ENCODE measurements at places on chromosomes 7 and 10. TPM values are rescaled to one million over a fixed set of nuclear protein-coding genes. Genes with fewer than 3 reads are reported as not detected.

MYO1G gene
- total RNA-seq, result 0.41 TPM

CPVL gene
- total RNA-seq, result 1.1 TPM

REEP3 gene
- total RNA-seq, result 135 TPM

EPDR1 gene
- total RNA-seq, result 86.6 TPM

OR13A1 gene
- not detected for total RNA-seq

GRCh38 chr10:10294881-10295529 lies 722.7 kb upstream of the CELF2 start:
- DNase-seq, result no peak

GRCh38 chr10:98416606-98417388 lies 1.8 kb upstream of the PYROXD2 start:
- DNase-seq, result no peak

- no peak for DNase-seq
Measured at GRCh38 chr10:121157998-121158397, 306.8 kb downstream of the WDR11 start.

DNA sequence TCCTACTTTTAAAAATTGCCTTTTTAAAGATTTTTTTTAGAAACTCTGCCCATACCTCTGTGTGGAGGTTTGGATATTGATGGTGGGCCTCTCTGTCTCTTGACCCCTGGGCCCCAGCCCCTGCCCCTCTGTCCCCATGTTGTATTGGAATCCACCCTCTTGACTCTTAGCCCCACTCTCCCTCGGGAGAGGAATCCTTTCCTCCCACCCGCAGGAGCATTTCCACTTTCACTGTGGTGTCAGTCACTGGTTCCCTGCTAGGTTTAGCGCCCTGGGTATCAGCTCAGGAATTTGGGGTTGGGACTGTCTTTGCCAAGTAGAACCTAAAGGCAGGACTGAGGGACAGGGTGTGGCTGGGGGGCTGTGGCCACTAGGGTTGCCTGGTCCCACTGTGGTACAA lies 10.1 kb downstream of the PFKFB3 start:
- DNase-seq, result no peak

DNA sequence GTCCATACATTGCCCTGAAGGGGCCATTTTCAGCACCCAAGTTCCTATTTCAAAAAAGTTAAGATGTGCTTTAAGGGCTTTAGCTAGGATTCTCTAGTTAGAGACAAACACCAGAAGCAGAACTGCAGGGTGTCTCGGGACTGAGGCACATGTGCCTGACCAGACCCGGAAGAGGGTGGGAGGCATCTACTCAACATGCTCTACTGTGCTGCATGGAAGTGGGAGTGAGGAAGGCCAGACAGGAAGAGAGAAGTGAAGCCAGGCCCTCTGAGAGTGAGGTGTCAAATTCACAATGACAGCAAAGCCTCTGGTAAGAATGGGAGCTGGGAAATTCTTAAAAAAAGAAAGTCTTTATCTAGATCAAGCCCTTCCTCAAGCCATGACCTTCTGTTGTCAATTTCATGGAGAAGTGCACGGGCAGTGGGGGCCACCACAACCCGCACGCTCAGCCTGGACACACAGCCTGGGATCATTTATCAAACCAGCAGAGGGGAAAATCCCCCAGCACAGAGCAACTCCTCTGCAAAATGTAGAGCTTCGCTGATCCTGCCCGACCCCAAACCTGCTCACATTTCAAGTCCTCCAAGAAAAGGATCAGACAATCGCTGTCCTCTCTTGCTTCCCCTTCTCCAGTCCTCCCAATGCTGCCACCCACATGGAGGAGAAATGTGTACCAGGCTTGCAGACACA lies 38.7 kb downstream of the PLXNA4 start:
- DNase-seq, result no peak

DNA sequence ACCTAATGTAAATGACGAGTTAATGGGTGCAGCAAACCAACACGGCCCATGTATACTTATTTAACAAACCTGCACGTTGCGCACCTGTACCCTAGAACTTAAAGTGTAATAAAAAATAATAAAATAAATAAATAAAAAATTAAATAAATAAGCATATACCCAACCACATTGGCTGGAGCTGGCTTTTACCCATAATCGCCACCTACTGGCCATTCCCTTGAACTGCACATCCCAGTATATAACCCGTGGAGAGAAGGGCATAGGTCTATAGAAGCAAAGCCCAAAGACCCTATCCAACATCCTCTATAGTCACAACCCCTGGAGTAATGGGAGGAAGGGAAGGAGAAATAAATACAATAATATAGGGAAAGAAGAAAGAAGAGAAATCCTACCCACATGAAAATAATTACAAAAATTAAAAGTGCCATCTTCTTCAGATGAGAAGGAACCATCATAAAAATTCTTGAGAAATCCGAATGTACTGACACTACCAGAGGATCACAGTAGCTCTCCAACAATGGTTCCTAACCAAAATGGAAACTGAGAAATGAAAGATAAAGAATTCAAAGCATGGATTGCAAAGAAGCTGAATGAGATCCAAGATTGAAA lies 65.6 kb downstream of the TWIST1 start:
- DNase-seq, result peak; percentile 18

DNA sequence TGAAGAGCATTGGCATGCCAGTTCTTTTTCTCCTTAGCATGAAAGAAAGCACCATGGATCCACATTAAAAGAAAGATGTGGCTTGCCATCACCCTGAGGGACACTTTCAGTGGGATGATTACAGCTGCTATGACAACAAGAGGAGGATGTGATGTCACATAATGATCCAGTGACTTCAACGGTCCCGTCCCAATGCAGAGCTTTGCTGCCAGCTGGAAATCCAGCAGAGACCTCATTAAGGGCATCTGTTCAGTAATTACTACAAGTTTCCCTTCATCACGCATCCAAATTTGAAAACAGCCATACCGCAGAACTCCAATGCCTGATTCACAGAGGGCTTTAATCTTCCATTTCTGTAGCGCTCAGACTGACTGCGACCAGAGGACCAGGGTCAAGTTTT lies 206.6 kb downstream of the LSM5 start:
- no peak for DNase-seq

DNA sequence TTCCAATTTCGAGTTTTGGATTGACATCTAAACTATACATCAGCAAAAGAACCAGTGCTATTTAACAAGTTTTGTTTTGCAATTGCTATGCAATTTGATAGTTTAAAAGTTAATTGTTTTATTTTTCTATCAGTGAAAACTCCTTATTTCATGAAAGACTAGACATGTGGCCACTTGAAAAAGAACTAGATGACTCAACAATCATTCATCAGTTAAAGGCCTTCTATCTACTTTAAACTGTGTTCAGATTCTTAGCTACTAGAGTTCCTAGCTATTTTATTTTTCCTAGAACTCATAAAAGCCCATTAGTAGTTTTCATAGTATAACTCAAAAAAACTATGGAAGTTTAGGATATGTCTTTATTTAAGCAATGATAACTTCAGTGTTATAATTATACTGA lies 104.6 kb upstream of the LSM8 start:
- DNase-seq, result no peak

GRCh38 chr7:99383791-99384370 lies 9.4 kb downstream of the ARPC1B start:
- DNase-seq, result no peak

Measured in Panc1 (cell line).